CD4-positive, alpha-beta T cell treated with Interleukin-17A for 4 hours (primary cell): ENCODE measurements at places on chromosomes 3 and 15.

GRCh38 chr15:58710701-58711100, 38.8 kb downstream of the ADAM10 start:
- DNase-seq, result no peak

DNA sequence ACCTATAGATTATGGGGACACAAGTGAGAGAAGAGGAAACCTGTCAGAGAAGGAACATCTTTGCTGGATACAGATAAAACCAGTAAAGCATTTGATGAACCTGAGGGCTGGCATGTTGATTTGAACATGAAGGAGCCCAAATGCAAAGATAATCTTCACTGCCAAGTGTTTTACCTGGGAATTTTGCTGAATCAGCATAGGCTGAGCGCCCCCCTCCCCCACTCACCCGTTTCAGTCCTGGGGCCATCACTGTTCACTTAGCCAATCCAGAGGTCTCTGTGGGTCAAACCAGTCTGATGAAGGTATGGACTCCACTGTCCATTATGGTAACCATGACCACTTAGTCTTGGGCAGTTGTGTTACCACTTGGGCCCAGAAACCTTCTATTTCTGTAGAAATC, 466.0 kb upstream of the GRM7 start:
- DNase-seq, result no peak

GRCh38 chr3:64093211-64093610, 69.9 kb upstream of the PSMD6 start:
- no peak for DNase-seq

DNA sequence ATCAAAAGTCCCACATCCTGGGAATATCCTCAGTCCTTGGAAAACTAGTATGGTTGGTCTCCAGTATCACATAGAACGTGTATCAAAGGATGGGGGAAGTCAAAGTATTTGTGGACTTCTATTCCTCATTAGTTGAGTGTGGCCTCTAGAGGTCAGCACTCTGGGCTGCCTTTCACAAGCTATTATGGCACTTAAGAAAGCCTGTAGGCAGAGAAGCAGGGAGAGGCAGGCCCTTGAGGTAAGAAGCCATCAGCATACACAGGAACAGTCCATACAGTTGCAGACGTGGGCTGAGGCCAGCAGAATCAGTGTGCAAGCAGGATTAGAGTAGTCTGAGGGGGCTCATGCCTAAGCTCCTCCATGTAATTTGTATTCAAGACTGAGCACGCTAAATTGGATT, 341.7 kb downstream of the CLSTN2 start:
- DNase-seq, result no peak

GRCh38 chr3:83662381-83662960, 1296.3 kb upstream of the CADM2 start:
- no peak for DNase-seq
